GM04503 (cell line): ENCODE measurements at places on chromosomes 2 and 18.

GRCh38 chr18:13136056-13136903 lies 82.3 kb upstream of the LDLRAD4 start:
- DNase-seq = no peak

- no peak for DNase-seq
Observed at GRCh38 chr2:240423788-240424191, 11.7 kb upstream of the GPC1 start.

DNA sequence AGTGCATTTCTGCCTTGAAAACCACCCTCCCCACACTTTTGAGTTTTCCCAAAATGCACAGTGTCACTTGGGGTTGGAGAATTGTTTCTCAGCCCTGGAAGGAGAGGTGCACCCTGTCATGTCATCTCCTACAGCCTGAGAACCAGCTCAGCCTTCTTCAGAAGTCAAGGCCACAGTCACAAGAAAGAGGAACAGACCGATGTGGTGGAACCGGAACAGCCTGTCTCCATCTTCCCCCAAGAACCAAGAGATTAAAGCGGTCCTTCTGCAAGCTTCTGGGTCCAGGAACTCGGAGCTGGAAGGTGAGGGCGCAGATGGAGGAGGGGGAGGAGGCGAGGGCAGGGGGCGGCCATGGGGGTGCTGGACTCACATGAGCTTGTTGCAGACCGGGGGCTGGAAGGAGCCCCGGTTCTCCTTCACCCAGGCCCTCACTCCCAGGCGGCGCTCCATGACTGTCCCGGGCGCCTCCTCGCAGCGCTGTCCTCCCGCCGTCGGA lies 248 bp downstream of the HAAO start:
- DNase-seq = no peak

GRCh38 chr18:37742436-37742835 lies 176.8 kb upstream of the CELF4 start:
- DNase-seq = no peak

DNA sequence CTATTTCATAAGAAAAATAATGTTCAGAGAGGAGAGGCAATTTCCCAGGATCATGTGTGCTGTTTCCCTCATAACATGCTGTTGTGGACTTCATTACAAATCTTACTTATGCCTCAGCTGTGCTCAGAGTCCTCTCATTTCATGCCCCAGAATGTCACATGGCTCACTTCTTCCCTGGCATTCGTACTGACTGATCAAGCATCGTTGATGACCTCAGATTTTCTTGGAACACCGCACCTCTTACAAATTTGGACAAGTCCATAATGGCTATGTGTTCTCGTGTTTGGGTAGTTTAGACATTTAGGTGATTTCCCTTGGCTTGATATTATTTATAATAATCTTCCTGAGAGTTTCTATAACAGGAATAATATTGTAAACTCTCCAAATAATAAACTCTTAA lies 32.9 kb downstream of the SERPINB7 start:
- DNase-seq = no peak

DNA sequence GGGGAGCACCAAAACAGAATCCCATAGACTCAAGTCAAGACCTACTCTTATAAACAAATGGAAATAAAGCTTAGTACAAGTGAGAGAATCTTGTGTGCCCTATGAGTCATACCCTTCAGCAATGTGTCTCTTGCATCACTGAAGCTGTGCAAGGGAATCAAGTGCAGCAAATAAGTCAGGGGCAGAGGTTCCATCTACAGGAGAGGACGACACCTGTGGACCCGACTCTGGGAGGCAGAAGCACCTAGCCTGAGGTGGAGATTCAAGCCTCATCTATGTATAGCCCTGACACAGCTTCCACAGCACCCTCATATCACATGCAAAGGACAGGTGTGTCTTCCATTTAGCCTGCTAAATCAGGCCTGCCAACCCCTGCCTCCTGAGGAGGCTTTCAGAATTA lies 298.2 kb downstream of the CNTNAP5 start:
- DNase-seq = no peak

DNA sequence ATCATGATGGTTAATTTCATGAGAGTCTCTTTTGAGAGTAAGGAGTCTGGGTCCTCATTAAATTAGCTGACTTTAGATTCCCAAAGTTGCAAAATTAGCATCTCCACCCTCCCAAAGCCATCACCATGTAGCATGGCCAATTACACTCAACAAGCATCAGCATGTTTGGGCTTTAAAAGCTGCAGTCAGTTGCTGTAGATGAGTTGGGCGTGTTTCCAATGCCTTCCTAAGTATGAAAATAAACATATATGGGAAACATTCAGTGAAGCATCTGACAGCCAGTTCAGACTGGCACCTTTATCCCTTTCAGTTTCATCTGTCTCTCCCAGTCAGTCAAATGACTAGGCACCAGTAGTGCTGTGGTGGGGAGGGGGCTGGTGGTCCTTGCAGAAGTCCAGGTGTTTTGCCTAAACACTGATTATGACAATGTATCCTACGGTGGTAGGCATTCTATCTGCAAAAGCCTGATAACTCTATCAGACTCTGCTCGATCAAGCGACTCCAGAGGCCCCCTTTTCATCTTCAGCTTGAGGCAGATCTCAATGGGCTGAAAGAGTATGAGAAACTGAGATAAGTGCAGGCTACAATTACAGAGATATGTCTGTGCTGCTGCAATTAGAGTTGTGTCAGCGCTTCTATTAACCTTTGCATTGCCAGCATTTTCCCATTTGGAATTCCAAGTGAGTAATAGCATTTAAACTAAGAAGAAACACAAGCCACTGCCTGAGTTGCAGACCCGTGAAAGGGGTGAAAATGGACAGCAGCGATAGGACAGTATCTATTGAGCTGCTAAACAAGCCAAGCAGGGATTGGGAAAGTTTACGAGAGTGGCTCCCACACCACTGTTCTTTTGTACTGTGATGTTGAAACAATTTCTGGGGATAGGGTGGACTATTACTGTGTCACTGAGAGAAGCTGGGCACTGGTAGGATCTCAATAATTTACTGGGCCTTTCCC lies 67.3 kb upstream of the SPOPL start:
- no peak for DNase-seq

DNA sequence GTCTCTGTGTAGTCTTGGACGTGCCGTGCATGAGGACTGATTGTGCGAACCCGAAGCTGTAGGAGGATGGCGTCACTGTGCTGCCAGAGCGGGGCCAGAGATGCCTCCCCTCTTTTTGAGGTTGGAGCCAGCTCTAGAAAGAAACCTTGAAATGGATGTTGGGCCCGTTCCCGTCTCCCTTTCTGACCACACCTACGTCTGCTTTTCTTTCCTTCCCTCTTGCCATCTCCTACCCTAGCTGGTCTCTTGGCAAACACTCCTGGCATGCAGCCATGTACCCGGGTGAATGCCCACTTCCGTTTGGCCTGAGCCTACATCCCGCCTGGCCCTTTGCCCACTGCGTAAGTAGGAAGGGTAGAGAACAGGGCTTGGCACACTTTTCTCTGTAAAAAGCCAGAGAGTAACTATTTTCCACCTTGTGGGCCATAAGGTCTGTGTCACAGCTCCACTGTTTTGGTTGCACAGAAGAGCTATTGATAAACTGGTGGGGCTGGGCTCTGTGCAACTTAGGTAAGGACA lies 37.4 kb downstream of the SH3BP4 start:
- no peak for DNase-seq

DNA sequence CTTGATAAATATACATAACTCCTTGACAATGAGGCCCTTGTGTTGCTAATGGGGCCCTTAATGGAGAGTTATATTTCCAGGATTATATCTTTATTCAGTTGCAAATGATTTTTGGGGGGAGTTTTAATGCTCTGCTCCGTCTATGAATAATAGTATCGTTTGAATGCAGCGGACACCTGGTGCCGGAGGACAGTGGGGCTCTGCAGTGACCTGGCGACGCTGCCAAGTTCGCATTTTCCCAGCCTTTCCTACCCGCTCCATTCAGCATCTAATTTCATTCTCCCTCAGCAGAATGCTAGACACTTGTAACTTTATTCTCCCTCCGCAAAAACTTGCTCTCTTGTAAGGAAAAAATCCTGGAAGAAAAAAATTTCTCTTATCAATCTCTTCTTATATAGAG lies 257.6 kb upstream of the SALL3 start:
- no peak for DNase-seq

GRCh38 chr2:33777786-33778185 lies 178.7 kb upstream of the FAM98A start:
- DNase-seq = no peak
